Posterior cingulate gyrus (tissue), 11 donors: ENCODE measurements at places on chromosomes 16 and 17.

DNA sequence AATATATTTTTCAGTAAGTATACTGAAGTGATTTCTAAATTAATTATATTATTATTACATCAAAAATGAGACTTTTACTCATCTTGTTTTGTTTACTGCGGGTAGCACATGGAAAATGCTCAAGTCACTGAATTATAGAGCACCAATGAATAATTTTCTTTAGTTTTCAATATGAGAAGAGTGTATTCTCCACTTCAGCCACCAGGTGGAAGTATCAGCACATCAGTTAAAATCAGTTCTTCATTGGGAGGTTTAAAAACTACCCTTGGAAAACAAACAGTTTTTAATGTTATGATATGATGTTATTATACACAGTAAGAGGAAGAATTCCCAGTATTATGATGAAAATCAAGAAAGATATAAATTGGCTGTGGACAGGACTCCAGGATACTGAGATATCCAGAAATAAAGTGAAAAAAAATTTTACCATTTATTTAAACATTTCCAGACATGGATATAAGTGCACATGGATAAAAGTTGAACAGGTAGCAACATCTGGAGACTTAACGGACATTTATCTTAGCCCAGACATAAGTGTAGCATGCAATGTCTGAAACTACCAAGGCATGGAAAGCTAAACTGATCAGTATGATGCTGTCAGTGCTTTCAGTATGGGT, 467.3 kb downstream of the KCNJ2 start:
- no peak for DNase-seq

GRCh38 chr17:51617986-51618385, 357.6 kb downstream of the UTP18 start:
- no peak for DNase-seq

DNA sequence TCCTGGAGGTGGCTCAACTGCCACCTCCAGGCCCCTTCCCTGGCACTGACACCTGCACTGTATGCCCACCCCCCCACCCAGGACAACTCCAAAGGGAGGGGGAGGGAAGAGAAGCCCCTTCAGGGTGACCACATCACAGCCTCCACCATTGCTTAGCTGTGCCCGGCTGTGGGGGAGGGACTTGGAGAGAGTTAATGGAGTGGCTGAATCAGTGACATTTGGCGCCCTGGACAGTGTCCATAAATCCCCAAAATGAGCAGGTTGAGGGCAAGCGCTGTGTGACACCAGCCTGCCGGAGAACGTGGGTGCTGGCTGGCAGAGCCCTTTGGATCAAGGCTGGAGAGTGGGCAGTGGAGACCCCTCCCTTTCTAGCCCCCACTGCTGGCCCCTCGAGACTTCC, 883 bp downstream of the USH1G start:
- no peak for DNase-seq

DNA sequence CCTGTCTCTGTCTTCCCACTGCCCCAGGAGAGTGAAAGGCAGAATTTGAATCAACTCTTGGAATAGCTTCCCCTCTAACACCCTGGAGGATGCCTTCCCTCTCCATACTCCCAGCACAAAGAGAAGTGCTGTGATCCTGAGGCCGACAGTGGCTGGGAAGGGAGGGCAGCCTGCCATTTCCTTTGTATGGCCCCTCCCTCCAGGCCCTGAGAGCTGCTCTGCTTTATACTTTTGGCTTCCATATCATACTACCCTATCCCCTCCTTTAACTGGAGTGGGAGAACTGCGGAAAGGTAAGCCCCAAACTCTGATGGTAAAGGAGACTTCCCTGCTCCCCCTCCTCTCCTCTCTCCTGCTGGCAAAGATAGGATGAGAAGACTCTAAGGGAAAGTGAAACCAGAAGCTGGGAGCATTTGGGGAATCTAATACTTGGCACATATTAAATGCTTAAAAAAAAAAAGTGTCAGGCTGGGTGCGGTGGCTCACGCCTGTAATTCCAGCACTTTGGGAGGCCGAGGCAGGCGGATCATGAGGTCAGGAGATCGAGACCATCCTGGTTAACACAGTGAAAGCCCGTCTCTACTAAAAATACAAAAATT, 4.1 kb upstream of the MED24 start:
- DNase-seq: no peak

GRCh38 chr16:75263291-75263962, 12.0 kb upstream of the BCAR1 start:
- no peak for DNase-seq

- DNase-seq: peak; percentile 33
These were observed 645 bp upstream of the GFOD2 start for GRCh38 chr16:67719778-67720144.

- peak; percentile 54 for DNase-seq
These were observed 15.9 kb upstream of the C16orf95 start for GRCh38 chr16:87333101-87333500.

GRCh38 chr17:78419970-78420815, 41.7 kb downstream of the PGS1 start:
- no peak for DNase-seq
